ENCODE measurements at places on chromosomes 5 and 9.
A peak's percentile ranks its signal among the peaks of the same experiment; 100 is the strongest.

DNA sequence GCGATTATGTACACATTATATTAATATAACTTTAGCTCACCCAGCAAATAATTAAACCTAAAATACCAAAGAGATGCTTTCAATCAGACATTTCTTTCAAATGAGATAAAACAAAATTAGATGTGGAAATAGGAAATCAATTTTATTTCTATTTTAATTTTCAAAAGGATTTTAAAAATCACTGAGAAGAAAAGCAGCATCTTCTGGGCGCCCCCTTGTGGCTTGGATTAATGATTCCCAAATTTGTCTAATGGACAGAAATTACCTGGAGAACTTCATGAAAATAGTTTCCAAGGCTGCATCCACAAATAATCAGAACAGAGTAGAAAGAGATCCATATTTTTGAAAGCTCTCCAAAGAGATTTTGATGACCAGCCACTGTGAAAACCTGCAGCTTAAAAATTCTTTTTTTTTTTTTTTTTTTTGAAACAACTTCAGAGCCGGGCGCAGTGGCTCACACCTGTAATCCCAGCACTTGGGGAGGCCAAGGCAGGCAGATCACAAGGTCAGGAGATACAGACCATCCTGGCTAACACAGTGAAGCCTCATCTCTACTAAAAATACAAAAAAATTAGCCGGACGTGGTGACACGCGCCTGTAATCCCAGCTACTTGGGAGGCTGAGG lies 50.9 kb upstream of the CEMIP2 start:
- DNase-seq, result peak; percentile 33

DNA sequence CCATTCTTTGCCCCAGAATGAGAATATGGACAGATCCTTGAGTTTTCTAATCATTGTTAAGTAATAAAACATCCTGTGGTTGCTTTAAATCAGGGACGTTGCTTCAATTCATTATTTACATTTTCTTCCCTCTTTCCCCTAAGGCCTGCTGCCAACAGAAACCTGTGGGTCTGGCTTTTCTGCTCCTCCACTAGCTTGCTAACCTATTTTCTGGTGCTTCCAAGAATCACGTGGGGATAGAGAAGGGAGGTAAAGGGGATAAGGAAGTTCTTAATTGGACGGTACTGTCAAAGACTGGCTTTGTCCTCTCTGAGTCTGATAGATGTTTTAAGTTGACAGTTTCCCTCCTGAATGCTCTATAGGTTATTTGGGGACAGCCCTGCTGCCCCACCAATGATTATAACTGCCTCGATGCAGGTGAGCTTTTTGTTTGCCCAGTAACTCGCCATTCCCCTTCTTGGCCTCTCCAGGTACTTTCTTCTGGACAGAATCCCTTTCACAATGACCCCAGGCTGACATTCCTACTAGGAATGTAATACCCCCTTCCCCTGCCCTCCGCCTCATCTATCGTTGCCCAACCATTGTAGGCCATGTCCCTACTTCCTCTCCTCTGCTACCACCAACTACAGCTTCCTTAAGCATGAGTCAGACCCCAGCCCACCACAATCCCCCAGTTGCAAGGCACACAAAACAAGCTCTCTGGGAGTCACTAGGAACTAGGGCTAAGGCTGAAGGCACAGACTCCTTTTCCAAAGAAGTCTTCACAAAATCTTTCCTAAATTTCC lies 19.9 kb upstream of the CPEB4 start:
- no peak for DNase-seq

GRCh38 chr5:123124859-123125595 lies 36.0 kb downstream of the PRDM6 start:
- DNase-seq, result no peak

DNA sequence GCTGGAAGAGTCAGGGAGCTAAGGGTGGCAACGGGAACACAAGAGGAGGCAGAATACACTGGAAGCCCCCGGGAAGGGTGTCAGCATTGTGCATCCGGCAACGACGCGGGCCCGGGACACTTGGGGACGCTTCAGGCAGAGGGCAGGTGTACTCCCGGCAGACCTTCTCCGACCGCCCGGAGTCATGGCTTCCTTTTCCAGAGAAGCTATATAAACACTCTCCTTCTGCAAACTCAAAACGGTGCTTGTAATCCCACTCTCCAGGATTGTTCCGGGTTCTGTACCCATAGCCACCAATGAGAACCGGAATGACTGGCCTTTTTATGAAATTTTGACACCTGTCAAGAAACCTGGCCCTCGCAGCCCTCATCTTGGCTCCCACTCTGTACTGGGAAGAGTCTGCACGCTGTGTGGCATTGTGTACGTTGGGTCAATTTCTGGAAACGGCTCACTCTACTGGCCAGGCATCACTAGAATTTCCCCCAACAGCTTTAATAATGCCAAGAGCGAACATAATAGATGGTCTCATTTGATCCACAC lies 462 bp upstream of the MCC start:
- no peak for DNase-seq

GRCh38 chr9:104658496-104659195 lies 35.7 kb upstream of the OR13D1 start:
- DNase-seq, result no peak

- no peak for DNase-seq
Observed at GRCh38 chr5:166582416-166582815, 1709.0 kb upstream of the WWC1 start.

DNA sequence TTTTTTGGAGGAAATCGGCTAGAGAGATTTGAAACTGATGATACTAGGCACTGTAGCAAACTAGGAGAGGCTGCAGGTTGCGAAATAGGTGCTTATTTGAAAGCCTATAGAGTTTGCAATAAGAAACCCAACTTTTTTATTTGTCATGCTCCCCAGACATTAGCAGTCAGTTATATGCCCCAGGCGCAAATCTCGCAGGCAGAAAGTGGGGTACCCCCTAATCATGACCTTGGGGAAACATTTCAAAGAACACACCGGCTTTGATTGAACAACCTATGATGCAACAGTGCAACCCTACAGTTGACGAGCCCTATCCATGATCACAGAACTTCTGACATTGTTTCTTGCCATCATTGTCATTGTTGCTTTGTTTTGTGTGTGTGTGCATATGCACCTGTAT lies 510.5 kb downstream of the RAB3C start:
- no peak for DNase-seq

- no peak for DNase-seq
Observed at GRCh38 chr9:34862836-34863235, 95.2 kb upstream of the PHF24 start.

- DNase-seq, result no peak
Observed at GRCh38 chr5:43096916-43097315, 23.8 kb upstream of the ZNF131 start.

- DNase-seq, result no peak
Observed at GRCh38 chr9:33139421-33140228, 27.5 kb downstream of the B4GALT1 start.

- DNase-seq, result no peak
Observed at GRCh38 chr9:91736898-91737601, 213.0 kb downstream of the ROR2 start.

Measured in stimulated activated CD4-positive, alpha-beta T cell treated with anti-CD3 and anti-CD28 coated beads, Interleukin-1b, Interleukin-23, amount 100 ng/mL, for 24 hours (primary cell).